ENCODE measurements at places on chromosomes 3 and 15.

- DNase-seq: no peak
These were observed 77.0 kb upstream of the UMPS start for GRCh38 chr3:124653071-124653796.

GRCh38 chr3:161414907-161415306, 43.6 kb upstream of the SPTSSB start:
- no peak for DNase-seq

DNA sequence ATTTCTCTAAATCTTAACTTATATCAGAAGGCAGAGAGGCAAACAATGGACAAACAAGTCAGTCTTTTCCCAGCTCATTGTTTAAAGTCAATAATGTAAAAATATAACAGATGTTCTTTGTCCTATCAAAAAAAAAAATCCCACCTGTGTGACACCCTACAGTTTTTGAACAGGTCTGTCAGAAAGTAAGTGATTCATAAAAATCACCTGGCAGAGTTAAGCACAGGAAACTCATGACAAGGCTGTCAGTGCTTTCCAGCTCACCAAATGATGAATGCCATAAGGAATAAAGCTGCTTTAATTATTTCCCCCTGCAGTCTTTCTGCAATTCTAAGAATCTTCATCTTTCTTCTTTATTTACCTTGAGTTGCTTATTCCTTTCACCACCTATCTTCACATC, 30.3 kb downstream of the ROBO1 start:
- DNase-seq: no peak

DNA sequence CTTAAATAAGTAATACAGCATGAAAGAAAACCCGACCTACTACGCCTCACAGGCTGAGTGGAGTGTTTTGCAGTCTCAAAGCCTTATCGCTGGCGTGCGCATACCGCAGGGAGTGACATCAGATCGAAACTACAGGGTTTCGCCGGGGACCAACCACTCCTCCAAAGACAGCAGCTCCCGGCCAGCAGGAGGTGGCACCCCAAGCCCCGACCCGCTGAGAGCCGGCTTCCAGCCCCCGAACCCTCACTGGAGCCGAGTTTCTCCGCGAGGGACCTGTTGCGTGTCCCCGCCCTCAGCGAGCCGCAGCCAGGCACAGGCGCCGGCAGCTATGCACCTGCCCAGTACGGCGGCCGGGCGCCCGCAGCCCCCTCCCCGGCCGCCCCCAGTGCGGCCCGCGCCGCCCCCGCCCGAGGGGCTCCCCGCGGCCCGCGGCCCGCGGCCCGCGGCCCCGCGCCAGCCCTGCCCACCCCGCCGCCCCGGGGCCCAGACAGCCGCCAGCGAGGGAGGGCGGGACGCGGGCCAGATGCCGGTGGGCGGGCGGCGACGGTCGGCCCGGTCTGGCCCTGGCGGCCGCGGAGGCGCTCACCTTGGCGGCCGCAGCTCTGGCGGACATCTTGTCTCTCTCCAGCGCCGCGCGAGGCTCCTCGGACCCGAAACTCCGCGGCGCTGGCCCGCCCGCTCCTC, 710 bp downstream of the TJP1 start:
- DNase-seq: no peak

GRCh38 chr3:11668243-11669235, 24.8 kb upstream of the VGLL4 start:
- no peak for DNase-seq

DNA sequence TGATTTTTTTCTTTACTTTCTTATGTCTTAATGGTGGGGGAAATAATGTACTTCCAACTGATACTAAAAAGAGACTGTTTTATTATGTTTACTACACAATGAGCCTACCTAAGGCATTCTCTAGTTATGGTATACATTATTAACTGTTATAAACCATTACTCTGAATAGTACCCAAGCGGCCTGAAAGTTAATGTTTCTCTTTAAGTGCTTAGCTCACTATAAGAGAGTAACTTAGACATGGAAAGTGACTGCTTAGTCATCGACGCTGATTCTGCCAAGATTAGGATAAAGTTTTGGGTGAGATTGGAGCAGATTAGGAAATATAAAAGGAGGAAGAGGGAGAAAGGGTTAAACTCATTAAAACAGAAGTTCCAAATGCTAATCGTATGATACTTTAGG, 365.0 kb downstream of the NLGN1 start:
- no peak for DNase-seq

GRCh38 chr3:120114981-120115380, 20.7 kb upstream of the GSK3B start:
- no peak for DNase-seq

DNA sequence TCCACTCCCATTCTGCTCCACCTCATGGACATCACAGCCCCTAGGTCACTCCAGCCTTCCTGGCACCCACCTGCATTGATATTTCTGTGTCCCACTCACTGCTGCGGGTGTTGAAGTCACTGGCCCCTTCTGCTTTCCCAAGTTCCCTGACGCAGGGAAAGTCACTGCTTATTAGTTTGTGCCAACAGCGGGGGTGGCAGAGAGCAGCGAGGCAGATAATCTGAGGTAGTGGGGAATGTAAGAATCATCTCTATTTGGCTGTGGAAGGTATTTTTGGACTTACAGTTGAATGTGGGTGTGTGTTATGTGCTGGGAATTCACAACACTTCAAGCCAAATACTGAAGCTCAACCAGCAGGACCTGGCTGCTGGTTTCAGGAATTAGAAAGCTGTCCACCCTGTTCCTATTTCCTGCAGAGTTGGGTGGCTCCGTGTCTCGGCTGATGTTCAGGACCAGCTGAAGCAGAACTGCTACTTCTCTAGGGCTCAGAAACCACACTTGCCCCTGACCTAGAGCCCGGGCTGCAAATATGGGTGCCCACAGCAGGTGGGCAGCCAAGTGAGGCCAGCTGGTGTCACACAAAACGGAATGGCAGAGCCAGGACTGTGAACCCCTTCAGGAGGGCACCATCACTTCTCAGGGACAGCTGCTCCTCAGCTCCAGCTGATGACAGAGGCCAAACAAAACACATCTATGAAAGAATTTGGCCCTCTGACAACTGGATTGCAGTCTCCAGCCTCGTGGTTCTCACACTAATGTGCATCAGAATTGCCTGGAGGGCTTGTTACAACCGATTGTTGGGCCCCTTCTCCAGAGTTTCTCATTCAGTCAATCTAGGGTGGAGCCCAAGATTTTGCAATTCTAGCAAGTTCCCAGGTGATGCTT, 57.7 kb downstream of the SEMA5B start:
- DNase-seq: no peak

GRCh38 chr3:113070681-113071113, 79.9 kb downstream of the GTPBP8 start:
- DNase-seq: no peak

- peak; percentile 99 for DNase-seq
These were observed 90.9 kb upstream of the CHD2 start for GRCh38 chr15:92809064-92809879.

- no peak for DNase-seq
These were observed 107.1 kb upstream of the TPM1 start for GRCh38 chr15:62935300-62936081.

DNA sequence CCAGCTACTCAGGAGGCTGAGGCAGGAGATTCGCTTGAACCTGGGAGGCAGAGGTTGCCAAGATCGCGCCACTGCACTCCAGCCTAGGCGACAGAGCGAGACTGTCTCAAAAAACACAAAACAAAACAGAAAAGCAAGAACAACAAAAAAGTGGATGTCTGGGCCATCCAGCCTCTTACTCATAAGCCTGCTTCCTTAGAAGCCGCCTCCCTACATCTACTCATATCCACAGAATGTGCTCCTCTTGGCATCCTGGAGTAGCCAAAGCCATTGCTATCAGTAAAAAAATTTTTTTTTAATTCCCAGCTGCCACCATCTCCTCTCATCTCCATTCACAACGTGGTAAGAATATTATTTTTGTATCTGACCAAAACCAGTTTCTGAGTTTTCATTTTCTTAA, 10.8 kb downstream of the ZSCAN2 start:
- no peak for DNase-seq

DNA sequence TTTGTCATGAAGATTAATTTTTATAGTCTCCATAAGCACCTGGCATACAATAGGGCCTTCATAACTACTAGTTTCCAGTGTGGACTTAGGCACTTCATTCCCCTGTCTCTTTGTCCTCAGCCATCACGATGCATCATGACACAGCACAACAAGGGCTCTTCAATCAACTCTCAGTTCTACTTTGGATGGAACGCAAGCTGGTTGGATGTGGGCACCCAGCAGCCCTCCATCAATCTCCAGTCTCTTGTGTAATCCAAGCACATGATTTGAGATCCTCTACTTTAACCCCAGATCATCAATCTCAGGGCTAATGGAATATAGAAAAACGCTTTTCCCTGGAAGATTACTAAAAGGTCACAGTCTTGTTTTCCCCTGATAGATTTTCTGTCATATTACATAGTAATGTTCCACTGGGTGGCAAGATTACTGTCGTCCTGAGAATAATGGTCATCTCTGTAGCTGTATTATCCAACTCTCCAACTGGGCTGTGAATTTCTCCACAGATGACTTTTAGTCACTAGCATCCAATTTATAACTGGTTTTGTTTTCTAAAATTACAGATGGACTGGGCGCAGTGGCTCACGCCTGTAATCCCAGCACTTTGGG, 22.9 kb upstream of the CHRNA7 start:
- no peak for DNase-seq

- DNase-seq: peak; percentile 66
These were observed 13.4 kb upstream of the FAM98B start for GRCh38 chr15:38440353-38441129.

GRCh38 chr15:79549196-79549595, 117.1 kb downstream of the MINAR1 start:
- no peak for DNase-seq

DNA sequence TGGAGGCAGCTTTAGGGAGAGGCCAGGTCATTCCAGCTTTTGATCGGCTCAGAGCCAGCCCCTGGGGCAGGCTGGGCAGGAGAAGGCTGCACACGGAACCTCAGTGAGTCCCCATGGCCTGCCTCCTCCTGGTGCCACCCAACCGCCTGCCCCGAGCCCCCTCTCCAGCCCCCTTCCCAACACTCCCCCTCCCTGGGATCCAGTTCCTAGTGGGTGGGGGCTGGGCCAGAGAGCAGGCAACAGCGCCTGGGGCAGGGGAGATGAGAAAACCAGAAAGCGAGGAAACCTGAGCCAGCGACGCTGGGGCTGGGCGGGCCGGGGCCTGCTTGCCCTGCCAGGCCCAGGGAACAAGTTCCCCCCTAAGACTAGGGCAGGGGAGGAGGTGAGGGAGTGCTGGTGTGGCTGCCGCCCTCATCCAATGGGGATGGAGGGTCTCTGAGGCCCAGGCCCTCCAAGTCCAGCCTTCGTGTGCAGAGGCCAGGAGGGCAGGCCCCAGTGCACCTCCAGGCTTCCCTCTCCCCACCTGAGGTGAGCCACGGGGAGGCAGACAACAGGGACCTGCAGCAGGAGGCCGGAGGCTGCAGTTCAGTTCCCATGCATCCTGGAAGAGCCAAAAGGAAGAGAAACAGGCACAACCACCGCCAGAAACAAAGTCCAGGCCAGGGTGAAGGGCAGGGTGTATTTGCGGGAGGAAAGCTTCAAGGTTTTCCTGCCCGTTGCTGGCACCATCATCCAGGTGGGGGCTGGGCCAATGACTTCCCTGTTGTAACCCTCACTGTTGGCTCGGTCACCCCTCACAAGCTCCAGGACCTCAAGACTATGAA, 4.0 kb upstream of the SEMA3F start:
- DNase-seq: no peak

DNA sequence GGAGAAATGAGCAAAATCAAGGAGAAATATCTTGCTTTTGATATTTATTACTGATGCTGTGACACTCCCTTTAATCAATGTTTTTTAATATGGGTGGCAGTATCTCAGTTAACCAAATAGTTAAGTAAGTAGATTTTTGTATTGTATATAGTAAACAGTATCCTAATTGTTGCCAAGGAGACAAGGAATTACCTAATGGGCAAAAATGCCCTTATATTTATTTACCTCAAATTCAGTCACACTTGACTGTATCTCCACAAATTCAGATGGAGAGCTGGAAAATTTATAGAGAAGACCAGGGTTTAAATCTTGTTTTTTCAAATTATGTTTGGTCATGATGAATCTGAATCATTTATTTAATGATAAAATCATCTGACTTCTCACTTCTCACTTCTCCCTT, 3.6 kb upstream of the CHD2 start:
- DNase-seq: no peak

Data from CD4-positive, alpha-beta T cell treated with Interleukin-15 for 4 hours (primary cell).